ENCODE measurements at places on chromosomes 13 and 19.

DNA sequence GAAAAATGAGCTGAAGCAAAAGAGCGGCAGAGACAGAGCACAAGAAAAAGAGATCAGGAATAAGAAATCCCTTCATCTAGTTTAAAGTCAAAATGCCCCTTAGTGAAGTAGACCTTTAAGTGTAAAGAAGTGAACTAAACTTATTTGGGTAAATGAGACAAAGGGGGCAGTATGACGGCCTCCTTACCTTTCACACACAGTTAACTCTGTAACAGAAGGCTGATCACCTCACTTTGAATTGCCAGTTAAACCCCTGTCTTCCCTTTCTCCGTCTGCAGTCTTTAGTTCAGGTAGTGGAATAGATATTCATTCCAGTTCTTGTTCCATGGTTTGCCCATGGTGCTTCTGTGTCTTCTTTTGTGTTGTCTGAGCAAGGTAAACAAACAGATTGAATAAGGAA, 1029.8 kb downstream of the DIAPH3 start:
- DNase-seq: no peak

GRCh38 chr13:96741779-96742178, 252.5 kb downstream of the OXGR1 start:
- DNase-seq: no peak

DNA sequence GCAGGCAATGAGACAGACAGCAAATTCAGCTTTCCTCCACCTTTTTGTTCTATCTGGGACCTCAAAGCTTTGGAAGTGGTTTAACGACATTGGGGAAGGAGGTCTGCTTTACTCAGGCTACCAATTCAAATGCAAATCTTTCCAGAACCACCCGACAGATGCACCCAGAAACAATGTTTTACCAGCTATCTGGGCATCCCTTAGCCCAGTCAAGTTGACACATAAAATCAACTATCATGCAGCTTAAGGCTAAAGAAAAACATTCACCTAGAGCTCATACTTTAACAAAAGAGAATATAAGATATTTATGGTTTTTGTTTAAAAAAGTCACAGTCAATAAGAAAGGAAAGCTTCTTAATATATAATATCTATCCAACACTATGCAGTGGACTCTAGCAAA, 246.0 kb downstream of the NALCN start:
- DNase-seq: no peak

- DNase-seq: no peak
Observed at GRCh38 chr13:32857077-32857476, 159.1 kb upstream of the KL start.

GRCh38 chr13:96816261-96816660, 178.0 kb downstream of the OXGR1 start:
- no peak for DNase-seq

DNA sequence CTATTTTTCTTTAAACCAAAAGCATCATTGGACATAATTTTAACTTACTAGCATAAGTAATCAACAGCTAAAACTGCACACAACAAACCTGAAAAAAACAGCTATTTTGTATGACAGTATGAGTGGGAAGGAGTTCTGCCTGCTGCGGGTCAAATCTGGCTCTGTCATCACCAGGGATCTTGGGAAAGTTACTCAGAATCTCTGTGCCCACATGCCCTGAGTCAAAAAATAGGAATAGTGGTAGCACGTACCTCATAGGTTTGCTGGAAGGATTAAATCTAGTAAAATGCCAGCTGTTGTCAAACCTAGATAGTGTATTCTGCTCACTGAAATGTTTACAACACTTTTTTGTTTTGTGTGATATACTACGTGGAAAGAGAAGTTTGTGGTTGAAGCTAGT, 1.1 kb downstream of the CLN5 start:
- DNase-seq: peak; percentile 44

- DNase-seq: no peak
Observed at GRCh38 chr19:41303954-41304353, 6.0 kb upstream of the CCDC97 start.

GRCh38 chr13:45897562-45897961, 46.0 kb upstream of the SIAH3 start:
- no peak for DNase-seq

- DNase-seq: peak; percentile 56
Observed at GRCh38 chr13:87827479-87827878, 156.3 kb downstream of the SLITRK5 start.

- no peak for DNase-seq
Observed at GRCh38 chr19:57071444-57071843, 48.3 kb upstream of the USP29 start.

DNA sequence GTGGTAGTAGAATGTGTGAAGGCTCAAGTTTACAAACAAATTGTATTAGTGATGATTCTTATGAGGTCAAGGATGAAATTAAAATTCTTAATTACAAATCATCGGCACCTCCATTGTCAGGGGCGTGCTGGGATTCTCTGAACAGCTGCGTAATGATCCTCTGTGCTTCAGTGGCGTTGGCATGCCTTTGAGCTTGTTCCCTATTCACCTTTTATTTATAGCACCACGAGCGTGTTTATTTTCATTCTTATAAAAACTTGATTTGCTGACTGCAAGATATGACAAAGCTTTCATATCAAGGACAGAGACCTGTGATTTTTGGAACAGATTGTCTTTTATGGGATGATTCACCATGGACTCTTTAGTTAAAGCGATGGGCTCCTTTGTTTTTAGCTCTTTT, 18.2 kb upstream of the UBL3 start:
- DNase-seq: no peak

- DNase-seq: no peak
Observed at GRCh38 chr19:31104451-31104850, 244.8 kb downstream of the TSHZ3 start.

GRCh38 chr19:5166262-5166661, 174.3 kb downstream of the PTPRS start:
- no peak for DNase-seq

- DNase-seq: peak; percentile 23
Observed at GRCh38 chr13:38421590-38422560, 72.2 kb downstream of the UFM1 start.

DNA sequence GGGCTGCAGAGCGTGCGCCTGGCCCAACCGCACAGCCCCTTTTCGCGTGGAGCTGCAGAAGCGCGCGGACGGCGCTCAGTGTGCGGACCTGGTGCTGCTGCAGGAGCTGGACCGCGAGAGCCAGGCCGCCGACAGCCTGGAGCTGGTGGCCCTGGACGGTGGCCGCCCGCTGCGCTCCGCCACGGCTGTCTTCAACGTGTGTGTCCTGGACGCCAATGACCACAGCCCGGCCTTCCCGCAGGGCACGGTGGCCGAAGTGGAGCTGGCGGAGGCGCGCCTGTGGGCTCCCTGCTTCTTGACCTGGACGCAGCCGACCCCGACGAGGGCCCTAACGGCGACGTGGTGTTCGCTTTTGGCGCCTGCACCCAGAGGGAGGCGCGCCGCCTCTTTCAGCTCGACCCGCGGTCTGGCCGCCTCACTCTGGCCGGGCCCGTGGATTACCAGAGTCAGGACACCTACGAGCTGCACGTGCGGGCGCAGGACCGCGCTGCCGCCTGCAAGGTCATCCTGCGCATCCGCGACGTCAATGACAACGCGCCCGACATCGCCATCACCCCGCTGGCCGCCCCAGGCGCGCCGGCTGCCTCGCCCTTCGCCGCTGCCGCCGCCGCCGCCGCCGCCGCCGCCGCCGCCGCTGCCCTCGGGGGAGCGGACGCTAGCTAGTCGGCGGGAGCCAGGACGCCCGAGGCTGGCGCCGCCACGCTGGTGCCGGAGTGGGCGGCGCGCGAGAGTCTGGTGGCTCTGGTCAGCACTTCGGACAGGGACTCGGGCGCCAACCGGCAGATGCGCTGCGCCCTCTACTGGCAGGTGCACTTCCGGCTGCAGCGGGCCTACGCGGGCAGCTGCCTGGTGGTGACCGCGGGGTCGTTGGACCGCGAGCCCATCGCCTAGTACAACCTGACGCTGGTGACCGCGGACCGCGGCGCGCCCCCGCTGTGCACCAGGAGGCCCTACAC, 172.2 kb downstream of the OLFM4 start:
- no peak for DNase-seq

DNA sequence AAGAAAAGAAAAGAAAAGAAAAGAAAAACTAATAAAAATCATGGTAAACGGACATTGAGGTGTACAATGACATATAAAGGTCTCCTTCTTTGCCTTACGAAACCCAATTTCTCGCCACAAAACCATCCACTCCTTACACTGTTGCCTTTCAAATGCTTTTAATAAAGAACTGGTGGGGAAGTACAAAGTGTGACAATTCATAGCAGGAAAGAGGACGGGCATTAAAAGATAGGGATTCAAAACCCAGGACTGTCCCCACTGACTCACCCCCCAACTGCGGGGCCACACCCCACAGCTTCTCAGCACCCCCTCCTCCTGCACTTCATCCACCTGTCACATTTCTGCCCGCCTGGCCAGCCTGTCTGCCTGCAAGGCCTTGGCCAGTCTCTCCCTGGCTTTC, 2.4 kb downstream of the MBD3L2B start:
- no peak for DNase-seq

- peak; percentile 11 for DNase-seq
Observed at GRCh38 chr19:41795031-41795461, 1.3 kb upstream of the CEACAM3 start.
